ENCODE measurements at places on chromosomes 2 and 18.

GRCh38 chr2:11154016-11154922 lies 998 bp upstream of the SLC66A3 start:
- DNase-seq: no peak

DNA sequence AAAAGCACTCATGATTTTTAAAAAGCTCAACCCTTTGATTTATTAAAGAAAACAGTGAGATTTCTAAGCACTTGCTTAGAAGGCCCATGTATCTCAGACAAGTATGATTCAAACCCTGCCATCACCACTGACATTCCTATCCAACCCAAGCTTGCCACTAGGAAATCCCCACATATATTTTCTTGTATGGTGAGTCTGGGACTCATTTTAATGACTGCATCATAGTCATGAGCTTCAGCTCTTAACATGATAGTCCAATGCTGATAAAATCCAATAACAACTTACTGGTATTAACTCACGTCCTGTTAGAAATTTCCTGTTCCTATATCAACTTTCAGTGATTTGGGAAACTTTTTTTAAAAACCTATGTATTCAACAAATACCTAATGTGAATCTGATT lies 39.4 kb upstream of the NCKAP5 start:
- no peak for DNase-seq

- no peak for DNase-seq
These were observed 85.5 kb upstream of the RND3 start for GRCh38 chr2:150572961-150573395.

DNA sequence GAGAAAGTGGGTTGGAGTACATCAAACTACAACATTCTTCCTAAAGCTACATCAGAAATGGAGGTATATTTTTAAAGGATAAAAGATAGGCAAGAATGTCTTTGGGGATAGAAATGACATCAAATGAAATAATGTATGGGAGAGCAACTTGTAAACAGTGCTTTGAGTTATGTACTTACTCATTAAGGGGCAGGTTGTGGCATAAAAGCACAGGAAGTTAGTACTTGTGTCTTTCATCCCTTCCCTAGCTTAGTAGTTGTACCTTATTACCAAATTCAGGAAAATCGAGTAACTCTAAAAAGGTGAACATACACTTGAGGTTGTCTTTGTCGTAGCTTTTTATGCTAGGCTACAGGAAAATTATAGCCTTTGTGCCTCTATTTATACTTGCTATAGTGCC lies 28.9 kb downstream of the PPP1CB start:
- no peak for DNase-seq

DNA sequence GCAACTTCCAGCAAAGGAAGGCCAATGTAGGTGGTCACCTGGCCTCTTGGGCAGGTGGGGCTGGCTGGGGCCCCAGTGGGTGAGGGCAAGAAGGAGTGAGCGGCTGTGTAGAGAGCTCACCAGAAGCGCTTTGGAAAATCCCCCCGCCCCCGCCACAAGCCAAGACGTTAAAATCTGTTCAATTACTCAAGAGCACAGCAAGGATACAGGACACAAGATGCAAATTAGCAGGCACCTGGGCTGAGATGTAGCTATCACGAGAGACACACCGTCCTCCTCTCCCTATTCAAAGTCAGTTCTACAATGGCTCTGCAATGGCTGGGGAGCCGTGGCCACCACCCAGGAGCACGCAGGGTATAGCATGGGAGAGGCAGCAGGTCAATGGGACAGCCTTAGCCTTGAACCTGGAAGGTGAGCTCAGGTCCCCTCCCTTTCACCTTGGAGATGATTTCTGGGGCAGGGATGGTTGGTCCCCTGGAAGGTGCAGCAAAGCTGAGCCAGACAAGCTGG lies 38.5 kb upstream of the GPR17 start:
- DNase-seq: no peak

DNA sequence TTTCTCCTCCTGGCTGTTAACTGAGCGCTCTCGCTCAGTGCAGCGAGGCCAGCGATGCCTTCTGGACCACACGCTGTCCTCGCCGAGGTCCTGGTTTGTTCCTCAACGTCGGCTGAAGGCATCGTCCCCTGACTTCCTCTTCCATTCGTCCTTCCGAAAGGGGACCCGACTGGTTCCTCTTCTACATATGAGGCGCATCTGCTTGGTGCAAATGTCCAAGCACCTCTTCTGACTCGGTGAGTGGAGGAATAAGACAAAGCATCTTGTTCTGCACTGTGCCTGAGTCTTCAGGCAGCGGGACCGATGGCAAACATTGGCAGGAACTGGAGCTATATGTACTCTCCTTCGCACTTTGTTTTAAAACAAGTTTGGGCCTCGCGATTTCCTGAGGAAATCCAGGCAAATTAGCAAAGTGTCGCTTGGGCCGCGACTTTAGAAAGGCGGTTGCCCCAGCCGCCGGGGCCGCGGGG lies 621 bp upstream of the KCNS3 start:
- DNase-seq: no peak

DNA sequence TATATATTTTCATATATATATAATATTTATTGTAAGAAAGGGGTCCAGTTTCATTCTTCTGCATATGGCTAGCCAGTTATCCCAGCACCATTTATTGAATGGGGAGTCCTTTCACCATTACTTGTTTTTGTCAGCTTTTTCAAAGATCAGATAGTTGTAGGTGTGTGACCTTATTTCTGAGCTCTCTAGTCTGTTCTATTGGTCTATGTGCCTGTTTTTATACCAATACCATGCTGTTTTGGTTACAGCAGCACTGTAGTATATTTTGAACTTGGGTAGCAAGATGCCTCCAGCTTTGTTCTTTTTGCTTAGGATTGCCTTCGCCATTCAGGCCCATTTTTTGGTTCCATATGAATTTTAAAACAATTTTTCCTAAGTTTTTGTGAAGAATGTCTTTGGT lies 320.1 kb downstream of the CDH2 start:
- no peak for DNase-seq

GRCh38 chr2:176679061-176679669 lies 409.9 kb downstream of the MTX2 start:
- DNase-seq: no peak

GRCh38 chr2:3634596-3635121 lies 23.3 kb upstream of the ALLC start:
- no peak for DNase-seq

GRCh38 chr2:44168681-44169154 lies at the start of gene PPM1B:
PPM1B (plus strand) TSS chr2:44168875; CDS start chr2:44201200, 32,325 bp downstream.
- no peak for DNase-seq

DNA sequence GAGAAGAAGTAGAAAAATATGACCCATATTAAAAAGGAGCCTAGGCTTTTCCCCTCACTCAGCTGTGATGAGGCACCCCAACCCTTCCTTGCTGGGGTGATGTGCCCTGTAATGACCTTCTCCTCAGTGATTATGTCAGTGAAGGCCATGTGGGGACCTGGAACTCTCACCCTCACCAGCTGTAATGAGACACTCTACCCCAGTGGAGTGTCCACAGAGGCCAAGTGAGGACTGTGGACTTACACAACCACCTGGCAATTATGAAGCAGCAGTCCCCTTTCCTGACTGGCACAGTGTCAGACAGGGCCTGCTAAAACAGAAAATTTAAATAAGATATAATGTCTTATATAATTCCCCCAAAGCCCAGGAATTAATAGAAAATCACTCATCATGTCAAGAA lies 54.2 kb downstream of the SEMA4F start:
- DNase-seq: no peak

GRCh38 chr18:14933049-14933851 lies 185.3 kb downstream of the ANKRD30B start:
- DNase-seq: no peak

DNA sequence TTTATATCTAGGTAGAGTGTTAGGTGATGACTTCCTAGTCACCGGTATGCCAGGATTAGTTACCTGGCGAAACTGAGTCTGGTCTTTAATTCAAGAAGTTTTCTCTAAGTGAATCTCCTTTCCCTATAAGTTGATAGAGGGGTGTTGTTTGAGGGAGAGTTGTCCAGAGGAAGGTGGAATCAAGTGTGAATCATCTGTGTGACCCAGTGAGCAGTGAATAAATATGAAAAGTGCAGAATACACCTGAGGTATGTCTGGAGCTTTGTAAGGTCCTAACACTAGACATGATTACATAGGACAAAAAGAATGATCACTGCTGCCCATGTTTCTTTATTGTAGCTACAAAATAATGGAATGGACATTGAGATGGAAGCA lies 11.2 kb downstream of the POU3F3 start:
- no peak for DNase-seq

DNA sequence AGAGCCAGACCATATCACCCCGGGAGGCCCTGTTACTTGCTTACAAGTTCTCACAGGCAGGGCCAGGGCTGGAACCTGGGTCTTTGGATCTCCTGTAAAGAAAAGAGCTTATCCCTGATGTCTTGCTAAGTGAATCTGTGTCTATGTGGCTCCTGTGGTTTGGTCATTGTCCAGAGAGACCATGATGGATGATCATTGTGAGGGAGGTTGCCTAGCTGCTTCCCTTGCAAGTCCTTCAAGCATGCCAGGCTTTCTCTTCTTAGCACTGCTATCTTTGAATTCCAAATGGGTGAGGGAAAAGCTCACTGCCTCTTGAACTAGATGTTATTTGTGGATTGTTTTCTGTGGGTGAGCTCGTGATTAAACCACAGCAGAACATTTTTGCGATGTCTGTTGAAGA lies 151.6 kb downstream of the FSHR start:
- DNase-seq: no peak

- no peak for DNase-seq
These were observed 332.7 kb upstream of the SMIM21 start for GRCh38 chr18:75760208-75760607.

DNA sequence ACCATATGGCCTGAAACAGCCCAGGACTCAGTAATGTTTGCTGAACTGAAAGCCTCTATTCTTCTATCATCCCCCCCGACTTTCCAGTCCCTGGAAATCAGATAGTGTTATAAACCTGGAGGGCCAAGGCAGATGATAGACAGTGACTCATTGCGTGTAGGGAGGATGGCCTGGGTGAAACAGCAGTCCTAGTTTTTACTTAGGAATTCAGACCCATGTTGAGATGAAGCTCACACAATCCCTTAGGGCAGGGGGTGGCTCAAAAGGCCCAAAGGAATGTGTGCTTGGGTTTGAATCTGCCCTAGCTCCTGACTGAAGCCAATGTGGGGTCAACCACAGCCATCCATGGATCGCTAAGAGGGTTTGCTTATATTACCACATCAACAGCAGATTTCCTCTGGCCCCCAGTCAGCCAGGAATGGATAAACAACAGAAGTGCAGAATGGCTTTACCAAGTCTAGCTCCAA lies 43.9 kb upstream of the STPG4 start:
- no peak for DNase-seq

GRCh38 chr2:74511104-74511989 lies 2.9 kb upstream of the TLX2 start:
- DNase-seq: no peak

GRCh38 chr2:159933727-159934049 lies 128.7 kb downstream of the PLA2R1 start:
- DNase-seq: no peak

DNA sequence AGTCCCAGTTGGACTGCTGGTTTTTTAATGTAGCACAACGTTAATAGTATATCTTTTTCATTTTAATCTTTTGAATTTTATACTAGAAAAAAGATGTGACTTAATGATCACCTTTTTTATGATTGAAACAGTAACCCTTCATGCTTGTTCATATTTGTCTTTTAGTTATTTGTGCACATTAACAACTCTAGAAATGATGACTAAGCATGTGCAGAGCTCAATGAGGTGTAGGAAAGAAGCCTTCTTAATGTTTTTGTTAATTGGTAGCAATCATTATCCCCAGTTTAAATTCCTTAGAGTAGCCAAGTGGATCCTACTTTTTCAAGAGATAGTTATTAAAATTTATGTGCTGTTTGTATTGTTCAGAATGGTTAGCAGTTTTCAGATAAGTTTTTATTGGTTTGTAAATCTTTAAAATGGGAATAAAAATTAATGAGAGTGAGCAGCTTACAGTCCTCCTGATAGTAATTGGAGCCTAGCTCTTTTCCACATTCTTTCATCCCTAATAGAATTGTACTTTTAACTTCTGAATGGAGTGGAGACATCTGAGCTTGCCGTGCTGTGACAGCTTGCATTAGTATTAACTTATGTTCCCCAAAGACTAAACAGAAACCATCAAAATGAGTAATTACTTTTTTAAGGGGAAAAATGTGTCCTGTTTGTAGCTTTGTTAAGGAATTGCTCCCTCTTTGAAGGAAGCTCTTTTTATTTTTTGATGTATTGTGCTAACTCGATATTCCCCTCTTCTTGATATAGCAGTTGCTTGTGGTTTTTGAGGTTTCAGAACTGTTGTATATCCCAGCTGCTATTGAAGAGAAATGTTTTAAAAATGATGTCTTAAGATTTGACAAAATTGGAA lies 17.3 kb downstream of the PIK3C3 start:
- DNase-seq: no peak

GRCh38 chr18:32771871-32772580 lies 797 bp downstream of the KLHL14 start:
- DNase-seq: no peak

- no peak for DNase-seq
These were observed 7.3 kb downstream of the IL1RN start for GRCh38 chr2:113134717-113135116.

DNA sequence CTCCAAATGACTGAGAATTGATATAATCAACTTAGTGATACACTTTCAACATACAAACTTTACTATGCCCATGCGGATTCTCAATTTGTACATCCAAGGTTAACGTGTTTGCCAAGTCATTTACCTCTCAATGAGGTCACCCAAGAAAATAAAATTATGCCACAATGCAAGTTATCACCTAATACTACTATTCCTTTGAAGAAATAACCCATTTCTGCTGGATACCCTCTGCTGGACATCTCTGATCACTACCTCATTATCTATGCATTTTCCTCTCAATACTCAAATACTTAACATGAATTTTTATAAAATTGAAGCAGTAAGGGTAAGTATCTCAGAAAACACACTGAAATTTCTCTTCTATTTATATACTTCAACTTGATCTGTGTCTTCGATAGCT lies 12.7 kb downstream of the HNRNPLL start:
- DNase-seq: no peak

DNA sequence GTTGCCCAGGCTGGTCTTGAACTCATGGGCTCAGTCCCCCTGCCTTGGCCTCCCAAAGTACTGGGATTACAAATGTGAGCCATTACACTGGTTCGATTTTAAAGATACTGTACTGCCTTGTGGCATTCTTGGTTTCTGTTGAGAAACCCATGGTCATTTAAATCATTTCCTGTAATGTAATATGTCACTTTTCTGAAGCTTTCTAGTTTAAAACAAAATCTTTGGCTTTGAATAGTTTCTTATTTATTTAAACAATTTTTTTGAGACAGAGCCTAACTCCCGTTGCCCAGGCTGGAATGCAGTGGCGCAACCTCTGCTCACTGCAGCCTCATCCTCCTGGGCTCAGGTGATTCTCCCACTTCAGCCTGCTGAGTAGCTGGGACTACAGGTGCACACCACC lies 8.9 kb downstream of the ZNF512 start:
- no peak for DNase-seq
